ENCODE measurements at places on chromosomes 3 and 15.

DNA sequence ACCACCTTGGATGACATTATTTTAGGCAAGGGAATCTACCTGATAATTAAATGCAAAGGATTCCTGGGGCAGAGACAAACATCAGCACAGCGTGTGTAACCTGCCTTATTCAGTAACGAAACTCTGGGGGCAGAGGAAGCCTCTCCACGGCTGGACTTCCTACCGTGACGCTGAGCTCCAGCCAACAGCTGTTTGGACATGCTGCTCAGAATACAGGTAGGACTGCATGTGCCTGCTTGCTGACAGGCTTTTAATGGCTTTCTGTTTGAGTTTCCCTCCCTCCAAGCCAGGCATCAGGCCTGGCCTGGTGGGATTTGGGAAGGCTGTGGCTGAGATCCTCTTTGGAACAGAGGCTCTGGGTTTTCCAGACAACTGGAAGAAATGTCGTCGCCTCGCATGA lies 150.6 kb downstream of the ADAMTS17 start:
- DNase-seq: no peak

DNA sequence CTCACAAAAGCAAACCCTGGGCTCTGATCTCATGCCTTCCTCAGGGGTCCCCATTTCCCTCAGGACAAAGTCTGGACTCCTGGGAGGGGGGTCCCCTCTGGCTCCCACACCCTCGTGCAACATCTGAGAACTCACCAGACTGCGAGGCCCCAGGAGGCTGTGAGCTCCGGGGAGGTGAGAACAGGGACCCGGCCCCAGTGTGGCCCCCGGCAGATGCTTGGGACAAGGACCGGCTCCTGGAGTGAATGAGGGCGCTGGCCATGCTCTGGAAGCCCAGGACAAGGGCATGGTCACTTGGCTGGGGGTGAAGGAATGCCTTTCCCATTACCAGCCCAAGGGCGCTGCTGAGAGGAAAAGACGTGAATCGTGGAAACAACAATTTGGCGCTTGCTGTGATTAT lies 48.0 kb downstream of the LINGO1 start:
- no peak for DNase-seq

DNA sequence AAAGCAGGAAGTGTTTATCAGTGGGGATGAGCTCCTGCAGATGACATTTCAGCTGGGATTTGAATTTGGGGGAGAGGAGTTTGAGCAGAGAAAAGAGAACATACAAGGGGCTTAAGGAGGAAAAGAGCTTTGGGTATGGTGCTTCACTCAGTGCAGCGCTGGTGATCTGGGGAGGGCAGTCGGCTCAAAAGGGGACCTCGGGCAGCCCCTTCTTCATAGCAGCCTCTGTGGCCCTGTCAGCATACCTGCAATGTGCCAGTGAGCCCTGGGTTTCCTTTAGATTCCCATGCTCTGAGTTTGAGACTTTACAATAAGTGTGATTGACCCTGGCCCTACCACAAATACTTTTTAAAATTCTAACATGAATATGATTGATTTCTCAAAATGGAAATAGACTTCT lies 40.2 kb downstream of the ROPN1B start:
- no peak for DNase-seq

DNA sequence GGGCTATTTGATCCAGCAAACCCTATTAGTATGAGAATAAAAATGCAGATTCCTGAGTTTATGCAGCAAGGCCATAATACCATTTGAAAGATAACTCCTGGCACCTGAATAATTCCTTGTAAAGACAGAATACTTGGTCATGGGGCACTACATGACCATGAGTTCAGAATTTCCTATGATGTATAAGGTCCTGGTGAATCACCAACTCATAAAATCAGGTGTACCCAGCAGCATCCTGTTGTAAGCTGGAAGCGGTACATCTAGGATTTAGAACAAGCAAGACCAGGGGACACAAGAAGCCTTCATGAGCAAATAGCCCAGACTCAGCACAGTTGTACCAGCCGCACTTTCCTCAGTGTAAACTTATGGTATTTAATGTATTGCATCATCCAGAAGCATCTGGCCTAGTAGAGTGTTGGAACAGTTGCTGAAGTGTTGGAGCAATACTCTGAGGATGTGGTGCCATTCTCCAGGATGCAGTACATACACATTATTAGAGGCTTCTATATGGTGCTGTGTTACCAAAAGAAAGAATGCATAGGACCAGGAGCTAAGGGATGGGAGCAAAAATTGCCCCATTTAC lies 233.4 kb downstream of the SQOR start:
- no peak for DNase-seq

DNA sequence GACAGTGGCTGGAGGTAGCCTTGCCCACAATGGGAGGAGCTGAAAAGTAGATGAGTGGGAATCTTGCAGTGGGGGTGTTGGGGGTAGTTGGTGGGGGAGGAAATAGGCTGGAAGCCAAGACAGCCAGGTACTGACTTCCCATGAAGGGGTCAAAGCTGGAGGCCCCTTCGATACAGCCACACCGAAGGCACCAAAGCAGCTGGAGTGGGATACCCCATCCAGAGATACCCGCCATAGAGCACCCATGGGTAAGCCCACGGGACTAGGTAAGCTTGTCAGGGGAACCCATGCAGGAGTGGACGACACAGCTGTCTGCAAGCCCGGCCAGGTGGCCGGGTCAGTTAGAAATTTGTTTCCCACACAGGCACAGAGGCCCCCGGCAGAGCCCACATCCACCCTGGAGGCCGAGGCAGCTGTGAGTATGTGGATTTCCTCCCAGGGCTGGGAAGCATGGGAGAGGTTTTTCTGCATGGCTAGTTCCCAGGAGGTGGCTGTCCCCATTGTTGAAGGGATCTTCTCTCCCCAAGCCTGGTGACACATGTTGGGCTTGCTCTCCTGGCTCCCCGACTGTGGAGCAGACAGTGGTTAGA lies 28.6 kb downstream of the PRR23E start:
- DNase-seq: no peak

DNA sequence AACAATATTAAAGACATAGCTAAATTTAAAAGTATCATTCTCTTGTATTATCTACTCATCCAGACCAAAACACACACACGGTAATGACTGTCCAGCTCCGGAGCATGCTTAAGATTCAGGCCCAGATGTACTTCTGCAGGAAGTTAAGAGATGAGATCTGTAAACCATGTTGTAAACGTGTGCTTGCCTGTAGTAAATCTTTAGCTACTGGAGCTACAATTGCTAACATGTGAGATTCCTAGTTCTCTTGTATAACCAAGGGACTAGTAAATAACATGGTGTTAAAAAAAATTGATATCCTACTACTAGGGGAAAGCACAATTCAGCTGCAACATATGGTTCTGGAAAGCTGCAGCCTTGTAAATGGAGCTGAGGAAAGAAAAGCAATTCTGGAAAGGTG lies 651.7 kb upstream of the CCDC54 start:
- DNase-seq: no peak

- no peak for DNase-seq
Observed at GRCh38 chr3:70820397-70820796, 508.0 kb upstream of the MDFIC2 start.

DNA sequence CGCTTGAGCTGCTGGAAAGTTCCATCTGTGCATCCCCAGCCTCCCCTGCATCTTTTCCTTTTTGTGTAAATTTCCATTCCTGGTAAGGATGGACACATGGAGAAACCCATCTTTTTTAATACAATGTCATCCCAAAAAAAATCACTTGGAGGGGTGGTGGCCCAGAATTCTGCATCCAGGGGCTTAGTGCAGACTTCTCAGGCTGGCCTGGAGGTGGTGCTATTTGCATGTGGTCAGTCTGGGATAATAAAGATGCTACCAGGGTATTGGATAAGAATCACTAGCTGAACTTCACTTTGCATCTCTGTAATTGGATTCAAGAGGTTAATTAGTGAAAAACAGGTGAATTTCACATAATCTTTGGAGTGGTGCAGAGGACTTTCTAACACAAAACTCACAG lies 1.8 kb upstream of the ZSCAN2 start:
- DNase-seq: no peak

DNA sequence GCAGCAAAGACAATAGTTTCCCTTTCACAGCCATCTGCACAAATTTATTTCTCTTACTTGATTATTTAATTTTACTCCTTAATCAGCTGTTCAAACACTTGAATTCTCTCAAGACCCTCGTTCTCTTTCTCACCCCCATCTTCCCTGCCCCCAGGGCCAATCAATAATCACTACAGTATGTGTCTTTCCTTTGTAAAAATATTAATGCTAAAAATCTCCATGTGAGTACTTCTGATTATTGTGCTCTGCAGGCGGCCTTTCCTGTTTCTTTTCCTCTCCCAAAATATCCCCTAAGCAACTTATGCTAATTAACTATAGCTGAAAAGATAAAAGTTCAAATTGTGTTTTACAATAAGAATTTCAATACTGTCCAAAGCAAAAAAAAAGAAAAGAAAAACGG lies 617.0 kb upstream of the CBLB start:
- no peak for DNase-seq

DNA sequence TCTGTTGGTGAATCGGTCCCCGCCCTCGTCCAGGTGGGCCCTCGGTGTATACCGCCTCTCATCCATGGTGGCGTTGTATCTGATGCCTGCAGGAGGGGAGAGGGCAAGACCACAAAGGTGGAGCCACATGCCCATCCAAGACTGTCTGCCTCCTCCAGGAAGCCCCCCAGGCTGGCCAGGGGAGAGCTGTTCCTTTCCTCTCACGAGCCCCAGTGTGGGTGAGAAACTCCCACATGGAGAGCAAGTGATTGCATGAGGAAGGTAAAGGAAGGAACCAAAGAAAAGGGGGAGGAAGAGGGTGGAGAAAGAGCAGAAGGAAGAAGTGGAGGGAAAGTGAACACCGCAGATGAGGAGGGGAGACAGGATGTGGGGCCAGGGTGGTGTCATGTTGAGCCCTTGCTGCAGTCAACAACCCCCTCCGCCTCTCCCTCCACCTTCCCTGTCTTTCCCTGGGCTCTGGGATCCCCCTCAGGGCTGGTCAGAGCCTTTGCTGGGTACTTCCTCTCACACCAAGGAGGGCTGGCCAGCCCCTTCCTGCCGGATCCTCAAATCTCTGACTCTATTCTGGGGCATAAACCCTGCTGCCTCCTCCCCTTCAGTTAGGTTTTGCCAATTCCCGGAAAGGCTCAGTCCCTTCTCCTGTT lies 49.3 kb downstream of the FEM1B start:
- DNase-seq: no peak

- no peak for DNase-seq
Observed at GRCh38 chr15:101398247-101398646, 91.3 kb downstream of the PCSK6 start.

DNA sequence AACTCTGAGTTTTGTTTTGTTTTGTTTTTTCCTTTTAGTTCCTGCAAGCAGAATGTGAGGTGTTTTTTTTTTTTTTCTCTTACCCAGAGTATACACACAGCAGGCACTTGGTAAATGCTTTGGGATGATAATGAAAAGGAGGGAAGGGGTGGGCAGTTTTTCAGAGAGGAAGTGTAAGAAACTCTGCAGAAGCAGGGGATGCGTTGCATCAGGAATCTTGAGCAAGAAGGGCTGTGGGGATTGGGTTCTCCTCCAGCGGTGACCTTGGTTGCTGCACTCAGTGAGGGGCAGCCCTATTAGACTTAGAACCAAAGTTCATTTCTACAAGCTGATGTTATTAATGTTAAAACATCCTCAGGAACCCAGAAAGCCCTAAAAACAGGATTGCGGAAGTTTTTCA lies 32.2 kb upstream of the TMEM158 start:
- DNase-seq: no peak

Data from CD4-positive, alpha-beta memory T cell (primary cell).